Astrocyte (in vitro differentiated cells and primary cell): ENCODE measurements at places on chromosomes 5 and 9. TPM values are rescaled to one million over a fixed set of nuclear protein-coding genes. Genes with fewer than 3 reads are reported as not detected.

Gene EIF4EBP3
- 2.4 and 3.6 TPM in 2 replicates for total RNA-seq

Gene PDLIM4
- total RNA-seq: 56.6 and 72.4 TPM in 2 replicates

DNA sequence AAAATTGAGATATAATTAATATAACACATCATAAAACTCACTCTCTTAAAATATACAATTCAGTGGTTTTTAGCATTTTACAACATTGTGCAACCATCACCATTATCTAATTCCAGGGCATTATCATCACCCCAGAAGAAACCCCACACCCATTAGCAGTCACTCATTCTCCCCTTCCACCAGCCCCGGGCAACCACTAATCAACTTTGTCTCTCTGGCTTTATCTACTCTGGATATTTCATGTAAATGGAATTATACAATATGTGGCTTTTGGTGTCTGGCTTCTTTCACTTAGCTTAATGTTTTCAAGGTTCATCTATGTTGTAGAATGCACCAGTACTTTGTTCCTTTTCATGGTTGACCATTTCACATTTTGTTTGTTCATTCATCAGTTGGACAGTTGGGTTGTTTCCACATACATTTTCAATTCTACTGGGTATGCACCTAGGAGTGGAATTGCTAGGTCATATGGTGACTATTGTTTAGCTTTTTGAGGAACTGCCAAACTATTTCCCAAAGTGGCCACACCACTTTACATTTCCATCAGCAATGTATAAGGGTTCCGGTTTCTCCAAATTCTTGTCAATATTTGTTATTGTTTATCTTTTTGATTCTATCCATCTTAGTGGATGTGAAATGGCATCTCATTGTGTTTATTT lies 62.4 kb downstream of the MARCHF3 start:
- DNase-seq: peak; percentile 72

DNA sequence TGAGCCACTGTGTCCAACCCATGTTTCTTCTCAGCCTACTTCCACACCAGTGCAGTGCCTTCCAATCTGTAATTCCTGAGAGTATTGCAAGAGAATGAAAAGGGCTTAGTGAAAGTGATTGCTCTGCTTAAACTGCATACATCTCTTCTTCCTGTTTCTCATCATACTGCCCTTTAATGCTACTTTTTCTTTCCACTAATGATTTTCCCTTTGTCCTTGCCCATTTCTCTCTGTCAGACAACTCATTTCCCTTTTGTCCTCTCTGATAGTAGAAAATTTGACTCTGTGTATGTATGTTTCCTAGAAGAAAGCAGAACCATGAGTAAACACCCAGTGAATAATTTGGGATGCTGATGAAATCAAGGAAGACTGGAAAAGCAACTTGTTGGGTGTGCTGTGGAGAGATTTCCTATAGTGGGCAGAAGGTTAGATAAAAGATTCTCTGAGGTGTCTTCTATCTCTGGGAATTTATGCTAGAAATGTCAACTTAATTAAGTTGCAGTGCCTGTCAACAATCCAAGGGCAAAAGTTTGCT lies 102.2 kb upstream of the CHD1 start:
- no peak for DNase-seq

DNA sequence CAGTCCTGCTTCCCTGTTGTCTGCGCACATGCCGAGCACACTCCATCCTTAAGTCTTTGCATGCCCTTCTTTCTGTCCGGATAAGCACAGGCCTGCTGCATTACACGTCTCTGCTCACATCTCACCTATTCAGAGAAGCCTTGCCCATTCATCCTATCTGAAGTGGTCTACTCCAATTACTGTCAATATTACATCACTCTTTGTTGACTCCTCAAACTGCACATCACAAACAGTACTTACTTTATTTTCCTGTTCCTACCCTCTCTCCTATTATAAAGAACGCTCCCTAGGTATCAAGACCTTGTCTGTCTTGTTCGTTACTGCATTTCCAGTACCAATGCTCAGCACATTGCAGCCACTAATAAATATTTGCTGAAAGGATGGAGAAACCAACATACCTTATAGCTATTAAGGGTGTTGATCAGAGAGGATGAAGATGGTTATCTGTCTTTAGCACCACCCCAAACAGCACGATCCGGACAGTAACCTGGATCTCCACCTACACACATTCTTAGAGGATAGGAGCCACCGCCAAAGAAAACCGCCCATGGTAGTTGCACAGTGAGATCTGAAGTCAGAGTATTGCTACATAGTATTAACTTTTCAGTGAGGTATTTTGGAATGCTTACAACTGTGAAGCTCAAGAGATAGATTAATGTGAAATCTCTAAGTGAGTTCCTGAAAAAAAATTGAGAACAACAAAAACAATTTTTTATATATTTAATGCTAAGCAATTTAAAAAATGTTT lies 1.6 kb upstream of the PRRC1 start:
- DNase-seq: no peak

GRCh38 chr9:29203244-29203930 lies 1630.1 kb upstream of the C9orf72 start:
- no peak for DNase-seq

GRCh38 chr5:109921735-109922380 lies 232.1 kb downstream of the MAN2A1 start:
- peak; percentile 22 for DNase-seq

DNA sequence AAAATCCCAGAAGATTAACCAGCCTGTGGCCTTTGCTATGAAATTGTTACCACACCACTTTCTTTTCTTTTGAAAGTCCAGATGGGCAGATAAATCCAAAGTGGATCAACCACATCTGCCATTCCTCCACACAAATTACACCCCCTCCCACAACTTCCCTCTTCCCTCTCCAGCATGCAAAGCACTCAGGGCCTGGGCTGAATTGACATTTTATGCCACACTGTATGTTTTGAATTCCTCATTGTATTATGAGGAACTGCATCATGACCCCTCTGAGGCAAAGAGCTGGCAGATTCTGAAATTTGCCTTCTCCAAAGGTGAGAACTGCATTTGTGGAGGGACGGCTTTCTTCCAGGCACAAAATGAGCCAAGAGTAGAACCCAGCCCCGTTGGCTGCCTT lies 589.2 kb upstream of the KLF4 start:
- DNase-seq: no peak
